NCI-H1092 treated with DMSO at 0.1 percent for 48 hours (cell line): ENCODE measurements at places on chromosomes 4 and X.

DNA sequence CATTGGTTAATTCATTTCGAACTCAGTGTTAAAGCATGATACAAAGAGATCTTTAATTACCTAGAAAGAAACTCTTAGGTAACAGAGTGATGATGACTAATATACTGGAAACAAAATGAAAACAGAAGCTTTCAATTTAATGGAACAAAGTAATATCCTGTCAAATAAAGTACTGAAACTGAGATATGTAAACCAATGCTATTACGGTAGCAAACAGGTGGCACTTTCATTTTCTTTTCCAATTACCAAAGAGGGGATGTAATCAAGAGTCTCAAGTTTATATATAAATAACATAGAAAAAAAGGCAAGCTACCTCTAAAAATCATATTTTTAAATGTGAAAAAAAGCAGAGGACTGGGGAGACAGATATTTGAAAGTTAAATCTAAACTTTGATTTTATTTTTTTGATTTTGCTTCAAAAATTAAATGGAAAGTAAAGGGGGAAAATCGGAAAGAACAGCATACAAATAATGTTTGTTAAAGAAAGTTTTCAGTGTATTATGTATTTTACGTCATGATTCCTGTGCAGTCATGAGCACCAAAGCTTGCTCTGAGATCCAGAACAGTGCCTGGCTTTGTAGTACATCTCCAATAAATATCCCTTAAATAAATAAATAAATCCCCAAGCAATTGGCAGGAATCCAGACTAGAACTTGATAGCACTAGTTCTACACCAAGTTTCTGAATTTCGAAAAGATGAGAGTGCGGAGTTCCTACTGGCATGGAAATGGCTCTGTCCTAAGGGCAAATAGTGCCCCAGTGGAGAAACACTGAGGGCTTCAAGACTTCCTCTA is 25.0 kb upstream of the RAPGEF2 start:
- DNase-seq = no peak

DNA sequence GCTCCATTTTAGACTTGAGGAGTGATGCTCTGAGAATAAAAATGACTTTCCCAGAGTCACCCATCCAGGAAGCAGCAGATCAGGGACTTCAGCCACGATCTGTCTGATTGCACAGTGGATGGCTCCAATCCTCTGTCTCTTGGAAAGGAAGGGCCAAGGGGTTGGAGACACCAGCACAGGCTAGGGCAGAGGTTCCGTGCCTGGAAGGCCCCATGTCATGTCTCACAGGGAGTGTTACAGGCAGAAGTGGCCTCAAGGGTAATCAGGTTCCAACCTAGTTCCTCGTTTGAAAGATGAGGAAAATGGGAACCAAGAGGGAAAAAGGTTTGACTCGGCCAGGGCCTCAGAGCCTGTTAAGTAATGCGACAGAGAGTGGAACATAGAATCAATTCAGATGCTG is 160.0 kb downstream of the EFNB1 start:
- no peak for DNase-seq

GRCh38 chr4:53322696-53323095 is 43.2 kb downstream of the SCFD2 start:
- no peak for DNase-seq

DNA sequence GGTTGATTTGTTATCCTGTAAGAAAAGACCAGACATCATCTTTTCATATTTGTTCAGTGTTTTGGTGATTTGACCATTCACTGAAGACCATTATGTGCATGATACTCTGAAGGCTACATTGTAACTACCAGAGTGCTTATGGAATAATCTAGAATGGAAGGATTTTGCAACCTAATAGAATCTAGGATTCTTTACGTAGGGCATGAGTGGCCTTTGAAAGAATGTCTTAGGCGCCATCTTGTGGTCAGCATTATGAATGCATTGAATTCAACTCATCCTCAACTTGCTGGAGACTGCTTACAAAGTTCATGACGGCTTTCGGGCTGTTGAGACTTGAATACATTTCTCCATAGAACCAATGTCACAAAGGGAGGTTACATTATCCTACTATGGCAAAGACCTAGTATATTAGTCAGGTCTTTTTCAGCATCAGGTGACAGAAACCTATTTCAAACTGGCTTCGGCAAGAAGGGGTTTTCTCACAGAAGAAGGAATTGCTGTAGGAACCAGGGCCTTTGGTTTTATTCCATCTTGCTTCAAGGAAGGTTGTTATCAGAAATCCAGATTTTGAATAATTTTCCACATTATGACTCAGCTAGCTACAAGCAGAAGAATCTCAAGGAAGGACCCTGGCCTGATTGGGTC is 104.1 kb downstream of the GPAT3 start:
- DNase-seq = peak; percentile 19

DNA sequence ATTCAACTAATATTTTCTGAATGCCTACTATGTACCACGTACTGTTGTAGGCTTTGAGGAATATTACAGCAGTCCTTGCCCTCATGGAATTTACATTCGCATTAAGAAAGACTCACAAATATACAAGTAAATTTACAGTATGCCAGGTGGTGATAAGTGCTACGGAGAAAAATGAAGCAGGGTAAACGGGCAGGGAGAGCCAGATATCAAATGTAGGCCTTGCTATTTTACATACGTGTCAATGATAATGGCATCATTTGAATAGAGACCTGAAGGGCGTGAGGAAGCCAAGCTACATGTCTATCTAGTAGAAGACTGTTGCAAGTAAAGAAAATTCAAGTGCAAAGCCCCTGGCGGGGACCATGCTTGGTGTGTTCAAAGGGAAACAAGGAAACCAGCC is 65.2 kb downstream of the AMMECR1 start:
- no peak for DNase-seq

- DNase-seq = no peak
These were observed 740.0 kb upstream of the IGFBP7 start for GRCh38 chr4:57850141-57850540.

DNA sequence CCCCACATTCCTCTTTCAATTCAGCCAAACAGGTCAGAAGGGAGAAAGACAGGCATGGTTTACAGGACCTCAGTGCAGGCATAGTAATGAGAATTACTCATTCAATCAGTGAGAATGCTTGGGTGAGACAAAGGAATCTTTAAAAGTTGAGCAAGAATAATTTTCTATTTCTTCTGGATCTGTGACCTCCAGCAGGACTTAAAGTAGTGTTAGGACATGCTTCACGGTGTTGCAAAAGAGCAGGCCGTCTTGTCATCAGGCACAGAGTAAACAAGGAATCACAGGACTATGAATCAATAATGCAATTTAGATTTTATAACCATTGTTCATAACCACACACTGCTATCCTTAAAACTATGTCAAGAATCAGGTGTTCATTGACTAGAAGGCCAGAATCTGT is 130.6 kb upstream of the GLRA2 start:
- DNase-seq = no peak

GRCh38 chr4:121180558-121180957 is 16.4 kb upstream of the TNIP3 start:
- no peak for DNase-seq

DNA sequence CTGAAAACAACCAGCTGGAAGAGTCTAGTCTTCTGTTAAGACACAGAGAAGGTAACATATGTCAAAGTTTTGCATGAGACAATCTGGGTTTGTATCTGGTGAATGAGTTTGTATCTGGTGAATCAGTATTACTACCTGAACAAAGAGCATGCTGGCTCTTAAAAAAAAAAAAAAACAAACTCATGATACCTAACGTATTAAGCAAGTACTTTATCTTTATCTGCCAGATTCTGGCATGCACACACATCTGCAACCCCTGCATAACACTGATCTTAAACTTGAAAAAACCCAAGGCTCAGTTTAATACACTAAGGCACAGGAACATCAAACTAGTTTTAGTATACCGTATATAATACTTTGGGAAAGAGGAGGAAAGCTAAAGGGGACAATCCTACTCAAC is 5.8 kb downstream of the YTHDC1 start:
- no peak for DNase-seq

DNA sequence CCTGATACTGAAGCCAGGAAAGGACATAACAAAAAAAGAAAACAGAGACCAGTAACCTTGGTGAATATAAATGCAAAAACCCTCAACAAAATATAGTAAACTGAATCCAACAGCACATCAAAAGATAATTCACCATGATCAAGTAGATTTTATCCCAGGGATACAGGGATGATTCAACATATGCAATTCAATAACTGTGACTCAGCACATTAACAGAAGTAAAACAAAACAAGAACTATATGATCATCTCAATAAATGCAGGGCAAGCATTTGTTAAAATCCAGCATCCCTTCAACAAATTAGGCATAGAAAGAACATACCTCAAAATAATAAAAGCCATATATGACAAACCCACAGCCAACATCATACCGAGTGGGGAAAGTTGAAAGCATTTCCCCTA is 112.0 kb downstream of the HHIP start:
- DNase-seq = no peak

DNA sequence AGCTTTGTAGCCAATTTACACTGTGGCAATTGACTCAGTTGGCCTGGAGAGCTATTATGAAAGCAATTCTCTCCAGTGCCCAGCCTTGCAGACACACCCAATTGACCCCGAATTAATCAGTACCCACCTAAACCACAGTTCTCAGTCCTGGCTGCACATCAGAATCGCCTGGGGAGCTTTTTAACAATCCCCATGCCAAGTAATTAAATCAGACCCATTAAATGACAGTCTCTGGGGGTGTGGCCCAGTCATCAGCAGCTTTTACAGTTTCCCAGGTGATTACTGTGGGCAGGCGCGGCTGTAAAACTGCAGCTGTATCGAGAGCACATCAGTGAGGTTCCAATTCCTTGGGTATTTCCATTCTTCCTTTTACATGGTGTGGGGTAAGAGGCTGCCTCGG is 460.9 kb upstream of the FAT1 start:
- DNase-seq = peak; percentile 16

- no peak for DNase-seq
These were observed 37.4 kb downstream of the ZNF718 start for GRCh38 chr4:161496-162284.

GRCh38 chrX:41406201-41406600 is 40.9 kb upstream of the NYX start:
- DNase-seq = no peak

GRCh38 chrX:638482-639131 is 8.0 kb downstream of the SHOX start:
- no peak for DNase-seq

GRCh38 chrX:39331082-39331704 is 529.9 kb downstream of the MID1IP1 start:
- DNase-seq = no peak

- no peak for DNase-seq
These were observed 2.4 kb upstream of the TADA2B start for GRCh38 chr4:7040765-7041164.

DNA sequence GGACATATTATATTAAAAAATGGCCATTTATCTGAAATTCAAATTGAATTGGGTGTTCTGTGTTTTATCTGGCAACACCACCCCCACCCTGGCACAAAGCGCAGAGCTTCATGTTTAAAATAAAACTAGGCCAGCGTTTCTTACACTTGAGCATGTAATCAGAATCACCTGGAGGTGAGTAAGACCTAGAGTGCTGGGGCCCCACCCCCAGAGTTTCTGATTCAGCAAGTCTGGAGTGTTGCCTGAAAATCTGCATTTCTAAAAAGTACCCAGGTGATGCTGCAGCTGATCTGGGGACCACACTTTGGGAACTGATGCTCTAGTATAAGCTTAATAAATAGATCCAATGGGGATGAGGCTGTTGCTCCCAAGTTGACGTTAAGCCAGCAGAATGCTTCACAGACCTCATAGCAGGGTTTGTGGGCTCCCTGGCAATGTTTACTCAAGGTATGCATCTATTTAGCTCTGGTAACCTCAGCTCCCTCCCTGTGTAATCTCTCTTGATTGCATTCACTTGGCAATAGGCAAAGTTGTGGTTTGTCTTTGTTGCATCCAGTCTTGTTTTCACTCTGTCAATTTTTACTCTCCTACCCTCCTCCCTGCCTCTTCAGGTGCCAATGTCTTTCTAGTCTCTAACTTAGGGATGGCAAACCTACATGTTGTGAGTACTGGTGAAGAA is 99.8 kb upstream of the TEX13D start:
- DNase-seq = no peak

- peak; percentile 1 for DNase-seq
These were observed 6.5 kb downstream of the RPL39 start for GRCh38 chrX:119784747-119785446.

- DNase-seq = peak; percentile 20
These were observed 81.9 kb upstream of the QRFPR start for GRCh38 chr4:121462660-121463261.

DNA sequence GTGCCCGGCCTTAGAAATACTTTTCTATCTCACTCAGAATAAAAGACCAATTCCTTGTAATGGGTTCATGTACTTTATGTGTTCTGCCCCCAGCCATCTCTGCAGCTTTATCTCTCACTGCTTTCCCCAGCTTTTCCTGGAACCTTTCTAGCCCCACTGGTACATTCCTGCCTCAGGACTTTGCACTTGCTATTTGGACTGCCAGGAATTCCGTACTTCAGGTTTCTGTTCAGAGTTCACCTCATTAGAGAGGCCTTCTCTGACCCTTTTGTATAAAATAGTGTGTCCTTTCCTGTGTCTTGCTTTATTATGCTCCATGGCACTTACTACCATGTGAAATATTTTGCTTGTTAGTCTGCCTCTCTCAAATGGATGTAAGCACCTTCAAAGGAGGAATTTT is 112.5 kb downstream of the PDLIM5 start:
- no peak for DNase-seq

GRCh38 chrX:1596676-1597344 is 5.4 kb downstream of the AKAP17A start:
- no peak for DNase-seq

DNA sequence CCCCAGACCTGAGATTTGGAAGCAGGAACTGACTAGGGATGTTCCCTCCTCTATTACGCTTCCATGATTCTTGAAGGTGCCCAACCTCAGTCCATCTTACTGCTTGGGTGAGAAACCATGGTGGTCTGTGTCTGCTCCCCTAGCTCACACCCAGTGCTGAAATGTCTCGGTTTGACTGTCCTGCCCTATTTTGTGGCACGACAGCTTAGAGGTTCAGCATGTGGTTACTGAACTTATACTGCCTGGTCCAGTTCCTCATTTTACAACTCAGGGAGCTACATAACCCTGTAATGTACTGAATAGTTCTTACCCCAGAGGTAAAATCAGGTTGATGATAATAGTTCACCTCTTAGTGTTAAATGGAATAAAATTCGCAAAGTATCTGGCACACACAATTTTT is 203.1 kb downstream of the RBM46 start:
- no peak for DNase-seq

- no peak for DNase-seq
These were observed 118.9 kb downstream of the SLC10A6 start for GRCh38 chr4:86730310-86730709.
